ENCODE measurements at places on chromosomes 12 and 14.

DNA sequence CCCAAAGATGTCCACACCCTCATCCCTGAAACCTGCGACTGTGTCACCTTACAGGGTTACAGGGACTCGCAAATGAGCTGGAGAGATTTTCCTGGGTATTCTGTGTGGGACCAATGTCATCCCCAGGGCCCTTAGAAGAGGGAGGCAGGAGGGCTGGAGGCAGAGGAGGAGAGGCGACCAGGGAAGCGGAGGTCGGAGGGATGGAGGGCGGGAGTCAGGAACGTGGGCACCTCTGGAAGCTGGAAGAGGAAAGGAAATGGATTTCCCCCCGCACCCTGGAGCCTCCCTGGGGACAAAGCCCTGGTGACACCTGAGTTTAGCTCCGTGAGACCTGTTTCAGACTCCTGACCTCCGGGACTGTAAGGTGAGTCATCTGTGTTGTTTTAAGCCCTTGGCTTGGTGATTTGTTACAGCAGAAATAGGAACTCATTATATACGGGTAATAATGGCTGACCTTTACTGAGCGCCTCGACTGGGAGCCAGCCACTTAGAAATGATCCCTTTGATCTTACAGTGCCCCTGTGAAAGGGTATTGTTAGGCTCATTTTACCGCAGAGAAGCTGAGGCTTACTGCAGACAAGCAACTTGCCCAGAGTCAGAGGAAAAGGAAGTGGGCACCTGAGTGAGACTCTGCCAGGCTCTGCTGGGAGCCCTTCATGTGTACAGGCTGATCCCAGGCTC is 29.3 kb upstream of the FZD10 start:
- no peak for DNase-seq

- no peak for DNase-seq
Observed at GRCh38 chr14:65780566-65780965, 368.0 kb downstream of the FUT8 start.

DNA sequence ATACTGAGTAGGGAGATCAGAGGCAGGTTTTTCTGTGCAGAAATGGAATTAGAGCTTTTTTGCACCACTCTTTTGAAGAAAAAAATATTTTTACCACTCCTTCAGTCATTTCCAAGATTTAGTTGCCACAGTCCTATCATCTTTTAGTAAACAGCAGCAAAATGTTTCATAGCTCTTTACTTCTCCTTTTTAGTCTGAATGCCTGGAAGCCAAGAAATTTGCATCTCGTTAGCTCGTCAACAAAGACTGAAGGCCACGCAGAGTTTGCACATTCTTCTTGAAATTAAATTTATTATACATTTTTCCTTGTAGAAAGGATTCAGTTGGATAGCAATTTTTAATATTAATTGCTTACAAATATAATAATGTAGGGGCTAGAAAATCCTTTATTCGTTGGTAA is 544.5 kb upstream of the ATP2B1 start:
- no peak for DNase-seq

DNA sequence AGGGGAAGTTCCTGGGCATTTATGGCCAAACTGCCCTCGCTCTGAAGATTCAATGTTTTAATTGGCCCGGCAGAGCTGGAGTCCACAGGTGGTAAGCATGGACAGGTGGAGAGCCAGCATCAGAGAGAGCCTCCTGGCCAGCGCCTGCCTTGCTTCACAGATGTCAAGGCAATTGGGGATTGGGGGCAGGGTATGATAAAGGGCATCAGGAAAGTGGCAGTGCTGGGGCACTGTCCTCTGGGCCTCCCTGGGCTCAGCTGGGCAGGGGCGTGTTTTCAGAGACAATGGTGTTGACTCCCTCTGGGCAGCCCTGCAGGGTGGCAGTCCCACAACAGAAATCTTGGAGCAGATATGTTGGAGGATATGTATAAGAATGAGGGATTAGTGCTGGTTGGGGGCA is 237.3 kb downstream of the CACNA1C start:
- no peak for DNase-seq

DNA sequence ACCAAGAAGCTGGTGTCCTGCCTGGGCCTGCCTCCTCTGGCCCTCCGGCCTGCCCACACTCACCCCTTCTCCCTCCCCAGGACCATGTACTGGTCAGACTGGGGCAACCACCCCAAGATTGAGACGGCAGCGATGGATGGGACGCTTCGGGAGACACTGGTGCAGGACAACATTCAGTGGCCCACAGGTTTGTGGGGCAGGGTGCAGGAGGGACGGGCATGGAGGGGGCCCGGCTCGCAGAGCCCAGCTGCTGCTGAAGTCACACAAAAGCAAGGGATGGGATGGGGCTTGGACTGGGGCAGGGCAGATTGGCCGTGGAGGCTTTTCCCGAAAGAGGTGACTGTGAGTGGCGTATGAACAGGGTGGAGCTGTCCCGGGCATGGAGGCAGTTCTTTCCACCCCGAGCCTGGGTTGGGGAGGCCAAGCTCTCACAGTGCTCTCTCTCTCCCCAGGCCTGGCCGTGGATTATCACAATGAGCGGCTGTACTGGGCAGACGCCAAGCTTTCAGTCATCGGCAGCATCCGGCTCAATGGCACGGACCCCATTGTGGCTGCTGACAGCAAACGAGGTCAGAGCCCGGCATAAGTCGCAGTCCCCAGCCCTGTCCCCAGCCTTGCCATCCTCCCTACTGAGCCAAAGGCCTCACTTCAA is 7.8 kb upstream of the NXPH4 start:
- no peak for DNase-seq

DNA sequence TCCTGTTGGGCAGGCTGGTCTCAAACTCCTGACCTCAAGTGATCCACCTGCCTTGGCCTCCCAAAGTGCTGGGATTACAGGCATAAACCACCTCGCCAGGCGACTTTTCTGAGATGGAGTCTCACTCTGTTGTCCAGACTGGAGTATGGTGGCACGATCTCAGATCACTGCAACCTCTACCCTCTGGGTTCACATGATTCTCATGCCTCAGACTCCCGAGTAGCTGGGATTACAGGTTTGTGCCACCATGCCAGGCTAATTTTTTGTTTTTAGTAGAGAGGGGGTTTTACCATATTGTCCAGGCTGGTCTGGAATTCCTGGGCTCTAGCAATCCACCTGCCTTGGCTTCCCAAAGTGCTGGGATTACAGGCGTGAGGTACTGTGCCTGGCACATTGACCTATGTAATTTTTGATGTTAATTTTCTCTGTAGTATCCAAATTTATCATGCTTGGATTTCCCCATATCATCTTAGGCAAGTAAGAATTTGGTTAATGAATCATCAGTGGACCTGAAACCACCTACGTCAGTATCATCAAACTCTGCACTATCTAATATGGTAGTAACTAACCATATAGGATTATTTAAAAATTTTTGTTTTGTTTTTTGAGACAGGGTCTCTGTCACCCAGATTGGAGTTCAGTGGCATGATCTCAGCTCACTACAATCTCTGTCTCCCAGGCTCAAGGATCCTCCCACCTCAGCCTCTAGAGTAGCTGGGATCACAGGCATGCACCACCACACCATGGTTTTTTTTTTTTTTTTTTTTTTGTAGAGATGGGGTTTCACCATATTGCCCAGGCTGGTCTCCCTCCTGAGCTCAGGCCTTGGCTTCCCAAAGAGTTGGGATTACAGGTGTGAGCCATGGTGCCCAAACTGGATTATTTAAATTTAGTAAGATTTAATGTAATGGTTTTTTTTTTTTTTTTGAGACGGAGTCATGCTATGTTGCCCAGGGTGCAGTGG is 11.9 kb upstream of the ATP5F1B start:
- DNase-seq, result no peak

Measured in stimulated activated CD4-positive, alpha-beta T cell treated with anti-CD3 and anti-CD28 coated beads, Interleukin-12 subunit alpha, Interleukin-12 subunit beta, amount 100 ng/mL, for 24 hours (primary cell).